Activated naive CD4-positive, alpha-beta T cell treated with anti-CD3 and anti-CD28 coated beads for 36 hours (primary cell): ENCODE measurements at places on chromosomes 2 and 18. TPM values are rescaled to one million over a fixed set of nuclear protein-coding genes. Genes with fewer than 3 reads are reported as not detected.

DNA sequence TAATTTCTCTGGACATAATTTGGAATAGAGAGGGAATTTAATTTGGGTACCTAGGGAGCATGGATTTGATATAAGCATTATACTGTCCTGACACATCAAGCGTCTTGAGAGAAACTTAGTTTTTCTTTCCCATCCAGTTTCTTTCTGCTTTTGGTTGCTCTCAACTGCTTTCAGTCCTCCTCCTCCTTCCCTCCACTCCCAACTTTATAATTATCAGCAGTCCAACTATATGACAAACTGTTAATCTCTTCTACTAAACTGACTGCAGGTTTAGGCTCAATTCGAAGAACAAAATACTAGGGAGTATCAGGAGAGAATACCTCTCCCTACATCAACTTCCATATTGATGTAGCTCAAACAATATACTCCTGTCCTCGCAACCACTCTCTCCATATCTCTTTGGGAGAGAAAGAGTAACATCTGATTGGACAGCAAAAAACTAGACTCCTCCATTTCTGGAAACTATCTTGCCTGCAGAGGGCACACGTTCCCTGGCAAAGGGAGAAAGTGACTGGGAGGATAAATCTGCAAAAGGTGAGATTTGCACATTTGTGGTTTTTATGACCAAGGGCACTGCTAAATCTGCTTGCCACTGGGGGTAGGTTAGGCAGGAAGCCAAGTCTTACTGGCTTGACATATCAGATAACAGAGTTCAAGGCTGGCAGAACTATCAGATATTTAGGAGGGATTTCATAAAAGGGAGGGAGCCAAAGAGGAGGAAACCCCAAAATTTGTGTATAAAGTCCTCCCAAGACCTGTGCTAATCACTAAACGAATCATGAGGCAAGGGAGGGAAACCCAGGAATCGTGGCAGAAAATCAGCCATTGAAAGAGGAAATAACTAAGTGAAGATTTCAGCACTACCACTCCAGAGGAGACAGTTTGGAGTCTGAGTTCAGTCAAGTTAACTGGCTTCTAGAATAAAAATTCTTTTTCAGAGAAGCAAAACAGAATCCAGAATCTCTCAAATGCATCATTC, 40.0 kb downstream of the ICA1L start:
- H3K27me3 ChIP-seq = no peaks in the 10 kb centered on the region
- no peaks in the 10 kb centered on the region for H3K36me3 ChIP-seq
- peaks cover 10% of the 10 kb centered on the region for H3K4me1 ChIP-seq
- DNase-seq = peak; percentile 80
- H3K27ac ChIP-seq = no peak overlapping the region

GRCh38 chr2:67340133-67341011, 56.8 kb upstream of the ETAA1 start:
- H3K36me3 ChIP-seq = no peaks in the 10 kb centered on the region
- no peak overlapping the region for H3K27ac ChIP-seq
- peaks cover 9% of the 10 kb centered on the region for H3K27me3 ChIP-seq
- no peak overlapping the region for H3K4me3 ChIP-seq

GRCh38 chr2:182726473-182726872, 10.4 kb downstream of the DNAJC10 start:
- H3K36me3 ChIP-seq = peaks cover 36% of the 10 kb centered on the region
- DNase-seq = no peak
- H3K27me3 ChIP-seq = no peaks in the 10 kb centered on the region
- no peaks in the 10 kb centered on the region for H3K4me1 ChIP-seq
- no peak overlapping the region for H3K27ac ChIP-seq

DNA sequence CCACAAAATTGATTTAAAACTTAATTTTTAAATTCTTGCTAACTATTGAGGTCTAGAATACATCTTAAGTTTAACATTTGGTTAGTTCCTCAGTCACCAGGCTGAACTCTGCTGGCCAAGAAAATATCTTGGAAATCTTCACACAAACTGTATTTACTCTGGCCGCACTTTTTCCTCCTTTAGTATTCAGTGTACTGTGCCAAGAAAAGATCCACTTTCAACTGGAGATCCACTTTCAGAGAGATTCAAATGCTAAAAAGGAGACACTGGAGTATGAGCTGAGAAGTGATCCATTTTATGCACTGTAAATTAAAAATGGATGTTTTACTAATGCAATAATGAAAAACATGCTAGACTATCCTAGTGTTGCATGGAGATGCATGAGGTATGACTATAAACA, 98.1 kb downstream of the ANTXR1 start:
- H3K4me3 ChIP-seq = no peak overlapping the region
- H3K36me3 ChIP-seq = no peaks in the 10 kb centered on the region
- peaks cover 1% of the 10 kb centered on the region for H3K27me3 ChIP-seq
- no peaks in the 10 kb centered on the region for H3K4me1 ChIP-seq

Gene UGT1A8
- not detected for total RNA-seq

Gene INPP5D
- total RNA-seq = 50.9 TPM

Gene FHL2
- total RNA-seq = 1.8 TPM

Gene B3GNT7
- not detected for total RNA-seq
